ENCODE measurements at places on chromosomes 7 and 10. TPM values are rescaled to one million over a fixed set of nuclear protein-coding genes. Genes with fewer than 3 reads are reported as not detected.

- no peak for DNase-seq
Measured at GRCh38 chr10:45423976-45424499, 50.0 kb downstream of the ALOX5 start.

- DNase-seq = no peak
Measured at GRCh38 chr10:71749396-71749795, 23.9 kb downstream of the VSIR start.

- no peak for DNase-seq
Measured at GRCh38 chr10:1486841-1487687, 250.3 kb downstream of the ADARB2 start.

DNA sequence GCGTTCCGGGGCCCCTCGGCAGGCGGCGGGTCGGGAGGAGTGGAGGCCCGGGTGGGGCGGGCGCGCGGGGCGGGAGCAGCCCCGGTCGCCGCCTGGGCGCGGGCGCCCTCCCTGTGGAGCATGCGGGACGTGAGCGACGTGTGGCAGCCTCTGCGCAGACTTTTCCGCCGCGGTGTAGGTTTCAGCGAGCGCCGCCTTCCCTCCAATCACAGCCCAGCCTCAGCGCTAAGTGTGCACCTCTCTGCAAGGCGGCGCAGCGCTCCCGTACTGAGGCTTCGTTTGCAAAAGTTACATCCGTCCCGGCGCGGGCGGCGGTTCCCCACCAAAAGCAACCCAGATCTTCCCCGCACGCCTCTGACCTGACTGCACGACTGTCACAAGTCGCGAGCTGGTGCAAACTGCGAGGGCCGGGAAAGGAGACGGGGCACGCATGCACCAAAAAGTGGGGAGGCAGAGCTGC lies 1.2 kb upstream of the PFKFB3 start:
- DNase-seq = peak; percentile 13

DNA sequence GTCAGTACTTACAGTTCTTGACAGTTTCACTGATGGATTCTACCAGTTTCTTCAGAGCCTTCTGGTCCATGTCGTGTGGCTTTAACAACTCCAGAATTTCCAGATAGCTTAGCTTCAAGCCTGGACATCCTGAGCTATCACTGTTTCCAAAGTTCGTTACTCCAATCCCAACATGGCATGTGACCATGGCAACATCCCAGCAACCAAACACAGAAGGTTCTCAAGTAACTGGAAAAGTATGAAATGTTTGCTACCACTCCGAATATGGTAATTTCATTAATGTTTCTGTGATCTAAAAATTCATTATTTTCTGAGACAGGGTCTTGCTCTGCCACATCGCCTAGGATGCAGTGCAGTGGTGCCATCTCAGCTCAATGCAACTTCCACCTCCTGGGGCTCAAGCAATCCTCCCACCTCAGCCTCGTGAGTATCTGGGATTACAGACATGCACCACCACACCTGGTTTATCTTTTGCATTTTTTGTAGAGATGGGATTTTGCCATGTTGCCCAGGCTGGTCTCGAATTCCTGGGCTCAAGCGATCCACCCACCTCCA lies 29.3 kb downstream of the RBM48 start:
- DNase-seq = no peak

DNA sequence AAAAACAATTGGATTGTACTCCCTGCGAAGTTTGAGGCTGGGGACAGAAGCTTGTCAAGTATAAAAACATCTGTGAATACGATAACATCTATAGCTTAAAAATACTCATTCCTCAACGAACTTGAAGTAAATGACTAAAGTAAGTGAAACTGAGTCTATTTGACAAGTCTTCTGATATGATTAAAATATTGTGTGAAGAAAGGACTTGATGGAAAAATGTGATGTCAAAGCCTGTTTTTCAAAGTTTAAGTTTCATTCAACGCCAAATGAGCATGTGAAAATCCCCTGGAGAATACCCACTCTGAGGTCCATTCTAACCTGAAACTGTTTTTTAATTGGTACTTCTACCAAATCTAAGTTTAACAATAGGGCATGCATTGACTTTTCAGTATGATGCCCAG lies 122.3 kb upstream of the MDFIC start:
- no peak for DNase-seq

DNA sequence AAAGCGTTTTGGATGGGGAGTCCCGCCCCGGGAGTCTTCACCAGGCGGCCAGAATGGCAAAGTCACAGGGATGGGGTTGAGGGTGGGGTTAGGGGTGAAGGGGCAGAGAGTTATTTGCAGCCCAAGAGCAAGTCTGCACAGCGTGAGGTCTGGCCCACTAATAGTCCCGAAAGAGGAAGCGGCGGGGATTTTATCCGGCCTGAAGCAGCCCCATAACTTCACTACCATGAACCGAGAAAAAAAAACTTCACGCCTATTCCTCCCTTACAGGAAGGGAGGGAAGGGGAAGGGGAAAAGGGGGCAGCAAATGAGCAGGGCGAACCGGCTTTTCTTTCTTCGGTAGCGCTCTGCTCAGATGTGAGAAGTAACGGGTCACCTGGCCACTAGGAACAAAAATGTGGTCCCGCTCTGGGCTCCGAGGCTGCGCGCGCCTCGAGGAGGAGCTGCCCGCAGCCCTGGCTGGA lies 712 bp downstream of the ITPRIP start:
- DNase-seq = no peak

DNA sequence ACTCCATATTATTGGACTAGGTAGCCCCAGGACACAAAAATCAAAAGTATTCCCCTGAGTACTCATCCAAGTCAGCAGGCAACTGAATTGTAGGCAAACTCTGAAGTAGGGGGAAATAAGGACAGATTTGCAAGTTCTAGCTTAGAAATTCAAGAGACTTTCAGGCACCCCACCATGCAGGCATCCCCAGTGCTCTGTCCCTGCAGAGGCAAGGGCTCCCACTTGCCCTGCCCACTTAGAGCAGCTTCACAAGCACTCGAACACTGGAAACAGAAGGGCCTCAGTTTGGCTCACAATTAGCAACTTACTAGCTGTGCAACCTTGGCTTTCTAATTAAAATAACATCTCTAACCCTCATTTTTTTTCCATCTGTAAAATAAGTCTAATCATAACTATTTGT lies 209.2 kb downstream of the C7orf25 start:
- DNase-seq = no peak

DNA sequence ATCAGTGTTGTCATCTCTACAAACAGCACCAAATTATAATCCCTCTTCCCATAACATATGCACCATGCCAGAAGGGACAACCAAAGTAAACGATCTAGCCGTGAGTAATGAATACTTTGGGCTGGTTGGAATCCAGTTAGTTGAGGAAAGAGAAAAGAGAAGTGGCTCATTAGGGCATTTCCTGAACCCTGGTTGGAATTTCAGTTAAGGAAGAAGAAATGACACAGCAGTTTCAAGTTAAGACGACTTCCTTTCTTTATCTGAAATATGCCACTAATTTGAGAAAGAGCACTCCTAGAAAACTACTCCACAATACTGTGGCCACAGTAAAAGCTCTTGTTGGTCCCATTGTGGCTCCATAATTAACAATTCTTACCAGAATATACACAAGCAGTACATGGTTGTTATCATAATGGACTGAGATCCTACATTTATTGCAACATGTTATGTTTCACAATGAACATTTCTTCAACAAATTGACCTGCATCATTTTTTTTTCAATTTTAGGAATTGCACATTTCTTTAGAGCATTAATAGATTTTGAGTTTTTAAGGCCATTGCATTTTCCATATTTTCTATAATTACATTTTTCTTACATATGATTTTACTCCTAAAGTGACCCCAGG lies at the start of gene TFEC:
TFEC (minus strand) TSS at position 113 of the 626 bp plus-strand sequence. CDS start 46,322 bp downstream, outside the sequence.
- no peak for DNase-seq

DNA sequence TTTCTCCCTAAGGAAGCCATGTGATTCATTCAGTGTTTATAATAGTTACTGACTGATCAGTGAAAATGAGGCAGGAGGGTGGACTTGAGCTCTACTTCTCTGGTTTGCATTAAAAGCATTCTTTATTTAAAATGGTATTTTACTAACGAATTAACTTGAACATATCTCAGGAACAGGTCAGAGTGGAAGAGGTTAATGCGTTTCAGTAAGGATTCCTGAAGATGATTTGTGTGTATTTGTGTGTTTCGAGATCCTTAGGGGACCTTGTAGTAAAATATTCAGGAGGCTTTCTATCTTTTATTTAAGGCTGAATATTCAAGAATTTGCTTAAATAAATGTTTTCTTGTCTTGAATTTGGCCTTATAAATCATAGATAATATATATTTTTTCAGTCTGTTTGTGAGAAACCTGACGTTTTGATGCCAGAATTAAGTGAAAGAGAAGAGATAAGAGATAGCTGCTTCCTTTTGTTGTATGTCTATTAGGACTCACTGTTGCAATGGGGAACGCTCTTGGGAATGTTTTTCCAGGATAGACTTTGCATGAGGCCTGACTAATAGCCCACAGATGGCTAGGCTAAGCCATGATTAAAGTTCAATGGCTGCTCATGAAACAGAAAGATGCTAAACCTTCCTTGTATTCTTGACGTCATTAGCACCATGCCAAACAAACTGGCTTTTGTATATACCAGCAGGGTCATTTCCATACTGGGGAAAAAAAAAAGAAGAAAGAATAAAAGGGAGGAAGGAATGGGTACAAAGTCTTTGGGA lies 93.8 kb upstream of the MTPN start:
- DNase-seq = no peak

DNA sequence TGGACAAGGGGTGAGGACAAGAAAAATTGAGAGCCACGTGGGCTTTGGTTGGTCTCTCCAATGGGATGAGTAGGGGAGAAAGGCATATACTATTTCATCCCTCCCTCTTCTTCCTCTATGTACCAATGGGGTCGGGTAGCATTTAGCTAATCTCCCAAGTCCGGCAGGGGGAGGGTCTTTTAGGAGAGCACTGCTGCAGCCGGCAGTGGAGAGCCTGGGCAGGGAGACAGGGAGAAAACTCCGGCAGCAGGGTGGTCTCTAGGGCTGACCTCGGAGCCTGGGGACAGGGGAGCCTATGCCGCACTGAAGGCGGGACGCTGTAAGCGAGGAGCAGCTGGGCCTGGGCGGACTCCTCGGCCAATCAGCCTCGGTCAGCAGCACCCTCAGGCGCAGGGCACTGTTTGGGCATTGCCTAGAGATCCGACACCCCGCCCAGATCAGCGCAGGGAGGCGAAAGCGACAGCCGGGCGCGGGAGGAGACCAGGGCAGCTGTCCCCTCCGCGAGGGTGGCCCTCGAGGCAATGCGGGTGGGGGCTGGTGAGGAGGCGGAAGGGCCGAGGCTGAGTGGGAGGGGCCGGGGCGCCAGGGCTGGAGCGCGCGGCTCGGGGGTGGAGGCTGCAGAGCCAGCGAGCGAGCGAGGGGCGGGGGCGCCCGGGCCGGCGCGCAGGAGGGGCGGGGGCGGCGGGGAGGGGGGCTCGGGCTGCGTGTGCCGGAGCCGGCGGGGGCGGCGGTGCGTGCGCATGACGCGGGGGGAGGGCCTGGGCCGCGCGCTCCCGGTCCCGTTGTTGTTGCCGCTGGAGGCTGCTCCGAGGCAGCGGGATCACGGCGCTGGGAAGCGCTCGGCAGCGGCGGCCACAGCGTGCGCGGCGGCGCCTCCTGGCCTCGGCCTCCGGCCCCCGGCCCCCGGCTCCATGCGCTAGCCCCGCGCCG lies at the start of gene AGAP3:
AGAP3 (plus strand) TSS at position 785 of the 930 bp plus-strand sequence. CDS start 267 bp downstream, outside the sequence.
- peak; percentile 74 for DNase-seq

GRCh38 chr10:18404530-18404929 lies 246.9 kb downstream of the NSUN6 start:
- DNase-seq = no peak

DNA sequence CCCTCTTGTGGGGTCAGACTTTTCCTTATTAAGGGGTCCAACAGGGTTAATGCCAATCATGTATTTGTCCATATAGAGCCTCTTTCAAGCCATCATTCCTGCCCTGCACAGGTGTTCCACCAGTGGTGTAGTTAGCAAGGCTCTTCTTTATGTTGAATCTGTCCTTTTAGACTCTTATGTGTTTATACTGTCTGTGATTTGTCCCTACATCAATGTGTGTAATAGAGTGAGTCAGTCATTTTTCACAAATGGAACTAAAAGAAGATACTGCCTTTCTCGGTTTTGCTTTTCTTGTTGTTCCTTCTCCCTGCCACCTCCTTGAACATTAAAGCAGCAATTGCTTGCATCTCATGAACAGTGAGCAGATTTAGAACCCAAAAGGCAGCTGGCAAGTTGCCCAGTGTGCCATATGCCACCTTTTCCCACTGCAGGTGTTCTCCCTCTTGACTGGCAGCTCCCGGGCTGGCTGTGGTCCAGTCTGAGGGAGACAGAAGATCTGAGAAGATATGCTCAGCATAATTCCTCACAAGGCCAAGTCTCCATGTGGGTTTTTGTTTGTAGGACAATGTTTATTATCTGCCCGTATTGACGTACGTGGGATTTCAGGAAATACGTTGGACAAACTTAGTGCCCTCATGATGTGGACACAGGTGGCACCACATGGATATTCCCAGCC lies 154.1 kb downstream of the LHFPL3 start:
- DNase-seq = no peak

GRCh38 chr10:42921951-42922350 lies 139.4 kb downstream of the BMS1 start:
- DNase-seq = no peak

DNA sequence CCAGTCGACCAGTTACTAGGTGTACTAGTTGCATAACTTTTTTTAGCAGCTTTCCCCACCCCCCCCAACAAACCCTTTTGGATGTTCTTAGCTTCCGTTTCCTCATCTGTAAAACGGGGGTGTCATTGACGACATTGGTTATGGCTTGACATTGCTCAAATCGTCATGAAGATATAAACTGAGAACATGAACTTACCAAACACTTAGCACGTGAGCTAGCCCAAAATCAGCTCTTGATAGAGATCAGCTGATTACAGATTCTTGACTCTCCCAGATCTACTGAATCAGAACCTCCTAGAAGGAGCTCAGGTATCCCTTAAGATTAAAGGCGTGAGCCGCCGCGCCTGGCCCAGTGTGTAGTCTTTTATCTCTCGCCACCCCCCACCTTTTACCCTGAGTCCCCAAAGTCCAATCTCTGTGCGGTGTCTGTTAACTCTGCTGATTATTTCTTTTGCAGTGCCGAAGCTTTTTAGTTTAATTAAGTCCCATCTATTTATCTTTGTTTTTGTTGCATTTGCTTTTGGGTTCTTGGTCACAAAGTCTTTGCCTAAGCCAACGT lies 1.0 kb upstream of the GNA12 start:
- DNase-seq = no peak

The ITPRID1 gene
- total RNA-seq = not detected

The ENTPD7 gene
- 18.4 TPM for total RNA-seq

The SRGN gene
- total RNA-seq = 232 TPM

The KLLN gene
- 0.81 TPM for total RNA-seq

The LRMDA gene
- not detected for total RNA-seq

The CRYGN gene
- total RNA-seq = not detected

The CEP55 gene
- 198 TPM for total RNA-seq

The RPA3 gene
- total RNA-seq = 48.5 TPM

The HSPA12A gene
- total RNA-seq = 9.0 TPM

All from SJSA1 (cell line).